ENCODE measurements at places on chromosomes 3 and 15.

DNA sequence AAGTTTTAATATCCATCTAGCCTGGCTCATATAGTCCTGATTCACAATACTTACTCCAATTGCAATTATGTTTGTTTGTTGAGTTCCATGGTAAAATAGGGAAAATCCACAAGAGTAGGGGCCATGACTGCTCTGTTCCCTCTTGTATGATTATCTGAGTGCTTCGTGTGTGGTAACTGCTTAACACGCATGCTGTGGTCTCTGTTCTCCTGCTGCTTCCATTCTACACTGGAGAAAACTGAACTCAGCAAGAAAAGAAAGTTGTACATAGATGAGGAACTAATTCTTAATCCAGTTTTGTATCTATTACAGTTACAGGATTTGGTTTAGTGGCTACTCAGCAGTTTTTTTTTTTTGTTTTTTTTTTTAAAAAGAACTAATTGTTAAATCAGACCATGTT lies 223.0 kb upstream of the SATB1 start:
- DNase-seq = no peak

- DNase-seq = no peak
Observed at GRCh38 chr3:113873814-113874526, 35.4 kb downstream of the GRAMD1C start.

GRCh38 chr15:69144530-69144929 lies 15.9 kb upstream of the GLCE start:
- DNase-seq = no peak

DNA sequence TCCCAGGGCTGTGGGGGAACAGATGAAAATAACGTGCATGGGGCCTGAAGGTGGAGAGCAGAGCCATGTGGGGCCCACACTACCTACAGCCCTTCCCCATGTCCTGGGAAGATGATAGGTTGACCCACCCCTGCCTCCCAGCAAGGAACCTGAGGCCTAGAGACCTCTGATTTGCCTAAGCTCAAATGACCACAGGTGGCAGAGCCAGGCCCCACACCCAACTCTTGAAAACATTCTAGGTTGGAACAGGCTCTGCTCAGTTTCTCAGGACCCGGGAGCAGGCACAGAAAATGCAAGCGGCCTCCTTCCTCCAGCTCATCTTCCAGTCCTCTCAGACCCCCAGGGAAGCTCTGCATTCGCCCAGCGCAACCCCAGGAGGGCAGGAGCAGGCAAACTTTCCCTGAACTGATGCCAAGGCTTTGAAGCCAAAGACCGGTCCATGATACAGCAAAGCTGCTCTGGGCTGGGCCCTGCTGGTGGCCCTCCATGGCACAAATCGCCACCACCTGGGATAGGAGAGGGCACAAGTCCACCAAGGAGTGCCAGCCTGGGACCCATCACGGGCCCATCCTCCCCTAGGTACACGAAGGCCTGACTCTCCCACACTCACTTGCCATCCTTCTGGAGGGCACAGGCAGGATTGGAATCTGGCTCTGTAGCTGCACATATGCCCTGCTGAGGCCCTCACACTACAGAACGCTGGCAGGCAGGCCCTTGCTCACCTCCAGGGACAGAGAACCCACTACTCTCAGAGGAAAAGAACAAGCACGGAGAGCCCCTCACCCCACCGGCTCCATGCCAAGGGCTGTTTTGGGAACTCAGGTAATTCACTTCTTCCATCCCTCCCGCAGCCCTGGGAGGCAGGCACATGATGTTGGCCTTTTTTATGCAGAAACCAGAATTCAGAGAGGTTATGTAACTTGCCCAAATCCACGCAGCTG lies 51.0 kb upstream of the FURIN start:
- no peak for DNase-seq

DNA sequence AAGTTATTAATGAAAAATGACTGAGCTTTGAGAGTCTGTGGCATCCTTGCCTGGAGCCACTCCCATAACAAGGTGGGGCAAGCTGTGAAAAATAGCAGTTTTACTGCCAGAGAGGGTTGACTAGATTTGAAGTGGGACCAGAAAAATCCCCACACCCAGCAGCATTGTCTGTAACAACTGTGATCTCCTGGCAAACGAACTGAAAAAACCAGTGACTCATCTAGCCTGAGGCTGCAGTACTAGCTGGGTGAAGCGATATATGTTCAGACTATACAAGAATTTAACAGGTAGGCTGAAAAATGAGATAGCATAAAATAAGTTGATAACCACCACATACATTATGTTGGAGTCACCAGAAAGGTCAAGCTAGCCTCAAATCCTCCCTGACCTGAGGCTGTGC lies 64.0 kb downstream of the DPH6 start:
- no peak for DNase-seq

DNA sequence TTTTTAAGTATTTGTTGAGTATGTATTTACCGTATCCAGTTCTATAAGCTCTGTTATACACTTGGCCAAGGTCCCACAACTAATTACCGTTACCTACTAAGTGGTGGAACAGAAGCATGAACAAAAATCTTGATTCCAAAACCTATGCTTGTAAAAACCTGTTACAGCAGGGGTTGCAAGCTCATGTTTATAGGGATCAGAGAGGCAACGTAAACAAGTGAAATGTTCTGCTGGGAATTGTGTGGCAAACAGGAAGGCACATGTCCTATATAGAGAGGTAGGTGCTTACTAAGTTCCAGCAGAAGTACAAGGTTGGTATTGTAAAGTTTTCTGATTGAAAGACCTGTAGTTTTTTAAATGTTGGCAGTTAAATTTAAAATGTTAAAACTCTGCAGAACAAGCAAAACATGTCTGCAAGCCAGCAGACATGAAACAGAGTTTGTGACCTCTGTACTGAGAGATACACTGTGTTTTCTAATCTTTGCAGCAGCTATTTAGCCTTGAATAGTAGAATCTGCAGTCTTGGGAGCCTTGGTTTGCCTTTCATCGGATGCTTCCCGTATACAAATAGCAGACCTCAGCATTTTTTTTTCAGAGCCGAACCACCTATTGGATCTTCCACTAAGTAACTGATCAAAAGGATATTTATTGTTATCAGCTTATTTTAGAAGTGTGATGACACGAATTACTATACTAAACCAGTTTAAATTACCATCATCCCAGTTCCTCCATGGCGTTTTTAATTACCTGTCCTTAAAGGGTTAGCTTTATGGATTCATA lies 11.4 kb downstream of the IREB2 start:
- DNase-seq = no peak

DNA sequence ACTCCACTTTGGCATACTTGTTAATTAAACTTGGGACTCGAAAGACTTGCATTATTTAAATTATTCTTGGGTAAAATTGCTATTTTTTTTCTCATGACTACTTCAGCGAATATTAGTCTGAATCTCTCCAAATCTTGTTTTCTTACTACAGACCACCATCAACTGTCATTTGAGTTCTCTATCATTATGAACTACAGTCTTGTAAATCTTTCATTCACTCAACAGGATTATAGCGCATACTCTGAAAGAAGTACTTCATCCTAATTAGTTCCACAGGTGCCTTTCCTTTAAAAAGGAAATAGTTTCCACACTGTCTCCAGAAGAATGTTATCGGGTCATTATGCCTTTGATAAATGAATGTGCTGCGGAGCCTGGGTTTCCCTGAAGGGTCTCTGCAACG lies 149.5 kb downstream of the NLGN1 start:
- DNase-seq = no peak

GRCh38 chr3:159266779-159267178 lies 464.9 kb downstream of the MFSD1 start:
- no peak for DNase-seq

GRCh38 chr15:66875588-66876420 lies 173.8 kb downstream of the SMAD6 start:
- no peak for DNase-seq

DNA sequence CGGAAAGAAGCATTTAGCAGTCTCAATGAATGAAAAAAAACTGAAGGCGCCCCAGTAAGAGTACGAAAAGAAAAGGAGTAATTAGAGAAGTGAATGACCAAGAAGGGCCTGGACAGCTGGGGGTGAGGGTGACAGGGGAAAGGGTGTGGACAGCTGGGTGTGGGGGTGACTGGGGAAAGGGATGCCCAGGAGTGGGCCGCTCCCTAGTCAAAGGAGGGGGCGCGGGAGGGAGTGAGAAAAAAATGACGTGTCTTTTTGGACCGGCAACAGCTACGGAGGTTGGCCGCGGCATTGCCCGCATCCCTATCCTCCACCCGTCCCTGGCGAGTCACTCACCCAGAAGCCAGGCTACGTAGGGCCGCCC lies 274 bp upstream of the ZCWPW2 start:
- DNase-seq = no peak

- DNase-seq = no peak
Observed at GRCh38 chr3:25895443-25895842, 105.6 kb downstream of the OXSM start.

GRCh38 chr15:57541805-57542504 lies 49.7 kb upstream of the MYZAP start:
- no peak for DNase-seq

DNA sequence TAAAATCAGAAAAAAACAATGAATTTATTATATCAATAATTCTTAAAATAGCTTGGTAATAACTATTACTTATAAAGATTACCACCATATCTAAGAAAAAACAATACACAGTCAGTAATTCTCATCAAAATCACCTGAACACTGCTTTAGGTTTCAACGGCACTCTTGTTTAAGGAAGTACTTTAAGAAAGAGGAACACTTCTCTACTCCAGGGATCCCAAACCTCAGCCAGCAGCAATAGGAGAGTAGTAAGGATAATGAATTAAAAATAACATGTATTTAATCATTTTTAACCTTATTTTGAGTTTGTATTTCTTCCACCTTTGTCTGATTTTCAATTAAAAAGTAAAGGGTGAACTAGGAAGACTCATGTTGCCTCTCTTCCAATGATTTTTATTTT lies 494.0 kb upstream of the NR2F2 start:
- DNase-seq = no peak

DNA sequence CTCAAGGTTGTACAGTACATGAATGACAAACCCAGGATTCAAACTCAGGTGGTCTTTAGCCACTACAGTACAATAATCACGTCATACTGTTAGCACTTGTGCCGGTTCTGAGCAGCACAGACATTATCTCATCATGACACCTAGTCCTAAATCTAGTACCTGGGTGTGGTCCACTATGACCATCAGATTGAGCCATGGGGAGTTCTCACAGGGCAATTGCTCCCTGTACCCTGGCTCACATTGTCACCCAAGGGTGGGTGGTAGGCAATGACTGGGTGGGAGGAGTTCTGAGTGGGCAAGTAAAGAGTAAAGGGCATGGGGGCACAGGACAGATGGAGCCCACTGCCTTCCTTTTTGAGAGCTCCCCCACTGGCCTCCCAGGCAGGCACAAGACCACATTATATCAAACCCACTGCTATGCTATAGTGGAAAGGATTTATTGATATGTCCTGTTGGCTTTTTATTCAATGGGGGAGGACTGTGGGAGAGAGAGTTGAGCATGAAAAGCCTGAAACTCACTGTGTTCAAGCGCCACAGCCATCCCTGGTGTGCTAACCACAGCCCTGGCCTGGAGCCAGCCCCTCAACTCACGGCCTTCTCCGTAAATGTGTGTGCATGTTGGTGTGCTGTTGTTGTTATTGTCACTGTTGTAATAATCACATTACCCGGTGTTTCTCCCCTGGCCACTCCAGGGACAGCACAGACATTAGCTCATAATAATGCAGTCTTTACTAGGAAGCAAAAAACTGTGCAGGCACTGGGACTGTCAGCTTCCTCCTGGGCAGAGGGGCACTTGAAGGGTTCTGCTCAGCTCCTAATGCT lies 27.3 kb downstream of the ADCY5 start:
- no peak for DNase-seq

DNA sequence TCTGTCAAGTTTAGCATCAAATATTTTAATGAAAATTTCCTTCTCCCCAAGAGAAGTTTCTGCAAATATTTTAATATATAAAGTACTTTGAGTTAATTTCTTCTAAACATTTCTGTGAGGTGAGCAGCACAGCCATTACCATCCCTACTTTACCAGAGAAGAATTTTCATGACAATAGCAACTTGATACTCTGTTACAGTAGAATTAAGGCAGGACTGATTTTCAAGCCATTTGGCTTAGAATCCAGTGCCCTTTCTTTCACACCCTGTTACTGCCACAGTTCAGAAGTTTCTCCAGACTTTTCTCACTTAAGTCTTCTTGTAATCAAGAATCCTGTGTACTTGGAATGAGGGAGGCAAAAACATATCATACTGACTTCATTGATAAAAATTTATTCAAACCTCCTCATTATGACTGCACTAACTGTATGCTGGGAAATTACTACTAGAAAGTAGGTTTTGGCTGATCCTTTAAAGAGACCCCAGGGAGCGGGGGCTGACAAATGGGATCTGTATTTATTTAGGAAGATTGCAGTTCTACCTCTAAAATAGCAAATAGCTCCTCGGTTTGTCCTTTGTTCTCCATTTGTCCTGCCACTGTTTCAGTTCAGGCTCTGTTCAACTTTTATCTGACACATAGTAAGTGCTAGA lies 557.0 kb upstream of the SGO1 start:
- no peak for DNase-seq

- peak; percentile 94 for DNase-seq
Observed at GRCh38 chr3:9843715-9844438, at the start of gene RPUSD3. RPUSD3 (minus strand) TSS chr3:9844008; CDS start chr3:9843990, 18 bp downstream.

GRCh38 chr3:130677343-130677742 lies 69.3 kb downstream of the PIK3R4 start:
- no peak for DNase-seq

GRCh38 chr3:107995823-107996222 lies 95.0 kb downstream of the CD47 start:
- DNase-seq = no peak

DNA sequence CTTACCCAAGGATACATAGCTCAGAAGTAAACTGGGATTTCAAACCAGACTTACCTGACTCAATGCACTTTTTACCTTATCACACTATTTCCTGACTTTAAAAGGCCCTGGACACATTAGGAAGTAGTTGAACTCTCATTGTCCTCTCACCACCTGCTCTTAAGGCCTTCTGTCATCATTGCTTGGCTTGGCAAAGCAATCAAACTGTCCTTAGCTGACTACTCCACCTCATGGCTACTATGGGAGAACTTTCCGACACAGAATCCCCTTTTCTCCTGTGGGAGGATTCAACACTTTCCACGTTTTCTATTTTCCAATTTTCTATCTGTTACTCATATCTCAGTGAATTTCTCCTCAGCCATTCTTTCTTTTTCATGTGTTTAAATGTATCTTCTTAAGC lies 55.4 kb downstream of the ZNF148 start:
- no peak for DNase-seq

DNA sequence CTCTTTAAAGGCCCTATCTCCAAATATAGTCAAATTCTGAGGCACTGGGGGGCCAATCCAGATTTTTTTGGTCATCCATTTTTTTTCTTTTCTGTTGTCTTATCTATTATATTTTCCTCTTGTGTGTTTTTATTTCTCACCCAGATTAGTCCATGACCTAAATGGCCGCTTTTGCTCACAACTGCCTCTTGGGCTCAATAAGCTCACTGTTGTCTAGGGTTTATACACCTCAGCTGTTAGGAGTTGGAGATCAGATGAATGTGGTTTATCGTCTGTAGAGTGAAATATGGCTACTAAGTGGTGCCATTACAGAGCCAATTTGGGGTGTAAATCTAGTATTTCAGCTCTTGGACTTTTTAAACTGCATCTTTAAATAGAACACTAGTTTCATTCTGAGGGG lies 173.3 kb downstream of the GHSR start:
- no peak for DNase-seq

GRCh38 chr3:110789315-110789714 lies 282.3 kb upstream of the NECTIN3 start:
- DNase-seq = no peak
